ENCODE measurements at places on chromosomes 2 and 18. TPM values are rescaled to one million over a fixed set of nuclear protein-coding genes. Genes with fewer than 3 reads are reported as not detected.

The ALPG gene
- polyA plus RNA-seq, result not detected

The RPRM gene
- polyA plus RNA-seq, result not detected

The ST6GAL2 gene
- polyA plus RNA-seq, result not detected

The KANSL3 gene
- polyA plus RNA-seq, result 17.5 TPM

The TEX44 gene
- polyA plus RNA-seq, result not detected

The CYP1B1 gene
- polyA plus RNA-seq, result 22.0 TPM

The IL1RL2 gene
- polyA plus RNA-seq, result not detected

The AGXT gene
- polyA plus RNA-seq, result not detected

The HOXD1 gene
- polyA plus RNA-seq, result not detected

The DPYSL5 gene
- not detected for polyA plus RNA-seq

The KIF1A gene
- 0.18 TPM for polyA plus RNA-seq
